ENCODE measurements at places on chromosomes 5 and 9. TPM values are rescaled to one million over a fixed set of nuclear protein-coding genes. Genes with fewer than 3 reads are reported as not detected.

PCDHGA1 gene
- total RNA-seq: 0.31 TPM

RPS23 gene
- total RNA-seq: 1,116 TPM

TCF7 gene
- 9.5 TPM for total RNA-seq

PCSK1 gene
- 2.3 TPM for total RNA-seq

SLC4A9 gene
- total RNA-seq: not detected

GAS1 gene
- total RNA-seq: 5.8 TPM

SKIC3 gene
- 38.1 TPM for total RNA-seq

PCA3 gene
- total RNA-seq: not detected

MACROH2A1 gene
- total RNA-seq: 48.5 TPM

OR1J1 gene
- total RNA-seq: not detected

PCDHB7 gene
- 0.41 TPM for total RNA-seq

FRMPD1 gene
- 0.43 TPM for total RNA-seq

ENHO gene
- total RNA-seq: 0.51 TPM

SPATA9 gene
- total RNA-seq: 0.16 TPM

NPM1 gene
- total RNA-seq: 911 TPM

TMEM250 gene
- 13.4 TPM for total RNA-seq

LHX6 gene
- total RNA-seq: 1.2 TPM

SLC1A1 gene
- total RNA-seq: 4.9 TPM

PCDHA5 gene
- 0.46 TPM for total RNA-seq

ZDHHC12 gene
- 31.5 TPM for total RNA-seq

OTULINL gene
- total RNA-seq: 24.2 TPM

EMB gene
- 6.5 TPM for total RNA-seq
